ENCODE measurements at places on chromosomes 6 and 20.

DNA sequence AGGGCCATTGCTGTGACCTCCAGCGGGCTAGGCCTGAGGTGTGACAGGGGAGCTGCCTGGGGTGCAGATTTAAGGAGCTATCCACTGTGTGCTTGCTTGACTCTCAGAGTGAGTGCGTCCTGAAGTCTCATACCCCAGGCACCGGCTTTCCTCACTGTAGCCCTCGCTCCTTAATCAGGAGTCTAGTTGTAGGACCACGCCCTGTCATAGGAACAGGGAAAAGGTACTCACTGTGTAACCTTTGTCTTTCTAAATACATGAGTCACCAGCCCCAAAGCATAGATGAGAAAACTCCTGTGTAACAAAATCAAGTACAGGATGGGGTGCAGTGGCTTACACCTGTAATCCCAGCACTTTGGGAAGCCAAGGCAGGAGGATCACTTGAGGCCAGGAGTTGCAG, 141.7 kb downstream of the TMEM242 start:
- no peak for DNase-seq

- DNase-seq = no peak
Observed at GRCh38 chr6:7933794-7934193, 23.2 kb upstream of the TXNDC5 start.

GRCh38 chr20:35870541-35871258, 83.6 kb downstream of the SCAND1 start:
- no peak for DNase-seq

GRCh38 chr6:33688006-33688405, 23.5 kb downstream of the UQCC2 start:
- DNase-seq = no peak

- no peak for DNase-seq
Observed at GRCh38 chr6:27295301-27296079, 16.6 kb downstream of the POM121L2 start.

GRCh38 chr6:36455486-36456027, 12.8 kb downstream of the KCTD20 start:
- no peak for DNase-seq

DNA sequence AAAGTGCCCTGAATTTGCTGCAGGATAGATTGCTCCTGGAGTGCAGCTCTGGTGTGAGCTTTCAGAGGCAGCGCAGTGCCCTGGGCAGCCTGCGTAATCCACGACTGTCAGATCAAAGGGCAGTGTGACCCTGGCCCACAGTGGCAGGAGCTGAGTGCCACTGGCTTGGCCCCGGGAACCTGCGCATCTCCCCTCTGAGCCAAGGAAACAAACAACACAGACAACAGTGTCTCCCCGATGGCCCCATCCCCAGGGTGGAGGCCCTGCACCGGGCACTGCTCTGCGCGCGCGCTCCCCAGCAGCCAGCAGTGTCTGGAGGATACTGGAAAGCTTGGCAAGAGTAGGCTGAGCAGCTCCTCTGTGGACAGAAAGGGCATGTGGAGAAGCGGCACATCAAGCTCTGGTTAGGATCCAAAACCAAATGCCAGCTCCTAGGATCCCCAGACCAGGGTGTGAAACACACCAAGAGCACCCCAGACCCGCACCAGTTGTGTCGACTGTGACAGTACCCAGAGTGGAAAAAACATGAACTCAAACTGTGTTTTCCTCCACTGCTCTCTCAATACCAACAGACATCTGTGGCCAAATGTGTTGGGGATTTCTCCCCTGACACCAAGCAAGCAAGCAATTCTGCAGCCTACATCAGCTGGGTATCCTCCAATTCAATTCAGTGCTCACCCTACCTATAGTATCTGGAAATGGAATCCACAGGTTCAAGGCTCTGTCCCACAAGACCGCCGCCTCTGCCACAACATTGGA, 26.7 kb downstream of the RBCK1 start:
- DNase-seq = no peak

- no peak for DNase-seq
Observed at GRCh38 chr6:2369606-2370005, 124.2 kb upstream of the GMDS start.

DNA sequence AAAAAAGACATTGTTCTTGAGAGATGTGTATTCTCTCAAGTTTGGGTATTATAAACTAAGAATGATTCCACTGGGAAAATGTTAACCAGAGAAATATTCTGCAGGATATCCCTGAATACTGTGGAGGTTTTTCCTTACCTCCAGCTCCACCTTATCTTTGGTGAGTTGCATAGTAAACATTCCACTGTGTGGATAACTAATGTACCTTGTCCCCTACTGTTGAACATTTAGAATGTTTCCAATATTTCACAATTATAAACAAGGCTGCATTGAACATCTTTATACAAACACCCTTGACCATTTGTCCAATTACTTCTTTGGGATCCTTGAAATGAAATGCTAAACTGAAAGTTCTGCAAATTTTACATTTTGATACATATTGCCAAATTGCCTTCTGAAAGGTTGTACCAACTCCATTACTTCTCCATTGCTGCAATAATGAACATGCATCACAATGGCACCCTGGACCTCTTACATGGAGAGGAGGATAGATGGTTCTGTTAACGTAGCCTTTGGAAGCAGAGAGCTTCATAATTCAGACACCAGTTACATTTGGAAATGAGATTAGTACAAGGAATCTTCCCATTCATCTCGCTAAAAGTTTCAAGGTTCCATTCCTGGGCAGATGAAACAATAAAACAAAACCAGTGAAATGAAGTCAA, 35.0 kb upstream of the STK35 start:
- no peak for DNase-seq
